ENCODE measurements at places on chromosomes 12 and 14.
A peak's percentile ranks its signal among the peaks of the same experiment; 100 is the strongest.

DNA sequence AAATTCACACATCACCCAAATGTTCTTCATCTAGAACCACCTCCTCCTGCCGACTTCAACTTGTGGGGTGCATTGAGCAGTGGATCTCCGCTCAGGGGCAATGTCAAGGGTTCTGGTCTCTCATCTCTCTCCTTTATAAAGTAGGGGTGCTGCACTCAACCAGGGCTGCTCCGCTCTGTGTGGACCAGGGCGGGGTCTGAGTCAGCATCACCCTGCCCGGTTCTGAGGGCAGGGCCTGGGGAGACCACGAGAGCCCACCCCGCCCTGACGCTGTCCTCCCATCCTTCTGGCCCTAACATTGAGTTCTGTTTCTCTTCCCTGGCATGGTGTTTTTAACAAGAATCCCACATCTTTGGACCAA is 311.6 kb upstream of the DIO3 start:
- DNase-seq = no peak

GRCh38 chr14:77123381-77124325 is 17.9 kb downstream of the ZDHHC22 start:
- DNase-seq = no peak

GRCh38 chr12:60421741-60422140 is 825.9 kb downstream of the SLC16A7 start:
- DNase-seq = no peak

DNA sequence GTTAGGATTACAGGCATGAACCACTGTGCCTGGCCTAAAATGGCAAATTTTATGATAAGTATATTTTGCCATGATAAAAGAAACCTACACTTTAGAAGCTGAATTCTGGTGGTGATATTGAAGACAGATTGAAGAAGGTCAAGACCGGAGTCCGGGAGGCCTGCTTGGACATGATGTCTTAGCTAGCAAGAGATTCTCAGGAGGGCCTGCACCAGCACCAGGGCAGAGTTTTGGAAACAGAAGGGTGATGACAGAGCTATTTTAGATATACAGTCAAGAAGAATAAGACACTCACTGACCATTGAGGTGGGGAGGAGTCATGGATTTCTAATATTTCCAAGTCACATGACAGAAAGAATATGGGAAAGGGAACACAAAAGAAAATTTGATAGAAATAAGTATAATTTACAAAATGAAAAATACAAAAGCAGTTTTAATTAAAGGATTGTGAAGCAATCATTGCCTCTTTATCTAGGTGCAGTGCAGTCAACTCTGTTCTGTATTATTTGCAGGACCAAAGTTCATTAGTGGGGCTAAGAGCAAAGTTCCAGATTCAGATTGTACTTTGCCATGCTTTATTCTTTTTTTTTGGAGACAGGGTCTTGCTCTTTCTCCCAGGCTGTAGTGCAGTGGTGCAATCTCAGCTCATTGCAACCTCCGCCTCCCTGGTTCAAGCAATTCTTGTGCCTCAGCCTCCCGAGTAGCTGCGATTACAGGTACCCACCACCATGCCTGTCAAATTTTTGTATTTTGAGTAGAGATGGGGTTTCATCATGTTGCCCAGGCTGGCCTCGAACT is 9.3 kb upstream of the PPP4R3A start:
- no peak for DNase-seq

GRCh38 chr12:13002301-13003097 is 2.4 kb upstream of the HEBP1 start:
- DNase-seq = no peak

- DNase-seq = peak; percentile 7
Measured at GRCh38 chr12:15011162-15011561, 38.3 kb downstream of the PDE6H start.

DNA sequence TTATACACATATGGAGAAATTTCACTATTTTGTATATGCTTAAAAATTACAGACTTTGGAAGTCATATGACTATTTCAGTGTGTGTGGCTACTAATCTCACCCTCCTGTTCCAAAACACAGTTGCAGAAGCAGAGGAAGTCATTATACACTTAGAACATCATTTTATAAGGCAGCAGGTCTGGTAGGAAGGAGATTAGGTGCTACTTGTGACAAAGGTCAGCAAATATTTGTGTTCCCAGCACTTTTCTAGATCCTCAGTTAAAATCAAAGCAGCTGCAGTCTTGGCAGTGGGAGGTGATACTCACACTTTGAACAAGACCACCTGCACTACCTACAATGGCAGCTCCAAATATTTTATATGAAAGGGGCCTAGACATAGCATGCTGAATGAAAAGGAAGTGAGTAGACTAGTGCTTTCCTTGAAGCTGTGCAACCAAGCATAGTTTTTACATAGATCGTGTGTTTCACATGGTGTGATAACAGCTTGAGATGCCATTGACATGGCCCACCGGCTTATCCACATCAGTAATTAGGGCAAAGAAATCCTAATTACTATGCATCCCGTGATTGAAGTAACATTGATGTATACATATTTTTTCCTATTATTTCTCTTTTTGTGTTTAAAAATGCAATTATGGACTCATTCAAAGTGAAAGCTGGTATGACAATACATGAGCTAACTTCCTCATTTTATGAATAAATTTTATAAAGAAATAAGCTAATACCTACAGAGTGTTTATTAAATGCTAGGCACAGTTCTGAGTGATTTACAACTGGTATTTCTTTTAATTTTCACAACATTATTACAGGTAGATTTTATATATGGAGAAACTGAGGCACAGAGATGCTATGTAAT is 5.3 kb downstream of the GYS2 start:
- no peak for DNase-seq

GRCh38 chr14:105418269-105419194 is 1.1 kb upstream of the MTA1 start:
- DNase-seq = no peak

- no peak for DNase-seq
Measured at GRCh38 chr12:103249607-103250006, 246.2 kb downstream of the C12orf42 start.

GRCh38 chr12:89350260-89350629 is 2.1 kb downstream of the DUSP6 start:
- DNase-seq = no peak

GRCh38 chr14:67764496-67764895 is 51.9 kb downstream of the ZFYVE26 start:
- DNase-seq = no peak

DNA sequence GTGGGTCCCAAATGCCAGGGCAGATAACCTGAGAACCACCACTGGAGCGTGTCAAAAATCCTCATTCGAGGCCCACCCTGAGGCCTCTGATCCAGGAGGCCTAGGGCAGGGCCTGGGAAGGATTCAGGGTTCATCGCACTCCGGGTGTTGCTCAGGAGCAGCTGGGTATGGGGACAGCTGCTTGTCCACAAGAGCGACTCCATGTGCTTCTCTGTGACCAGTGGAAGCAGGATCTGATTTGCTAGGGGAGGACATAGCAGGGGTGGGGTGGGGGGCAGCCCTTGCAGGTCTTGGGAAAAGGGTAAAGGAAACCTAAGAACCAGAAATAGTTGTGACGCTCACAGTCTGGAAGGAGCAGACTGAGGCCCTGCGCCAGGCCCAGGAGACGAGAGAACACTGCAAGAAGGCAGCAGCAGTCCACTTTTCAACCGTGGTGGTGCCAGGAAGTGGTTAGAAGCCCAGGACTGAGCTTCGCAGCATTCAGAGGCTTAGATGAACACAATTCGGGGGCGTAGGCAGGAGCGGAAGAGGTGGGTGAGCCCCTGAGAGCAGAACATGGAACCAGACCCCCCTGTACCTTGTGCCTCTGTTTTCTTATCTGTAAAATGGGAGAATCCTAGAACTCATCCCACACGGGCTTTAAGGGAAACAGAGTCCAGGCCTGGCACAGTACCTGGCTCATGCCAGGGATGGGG is 33.7 kb downstream of the ITPK1 start:
- DNase-seq = no peak

Measured in erythroblast (primary cell).